ENCODE measurements at places on chromosomes 12 and 14.

DNA sequence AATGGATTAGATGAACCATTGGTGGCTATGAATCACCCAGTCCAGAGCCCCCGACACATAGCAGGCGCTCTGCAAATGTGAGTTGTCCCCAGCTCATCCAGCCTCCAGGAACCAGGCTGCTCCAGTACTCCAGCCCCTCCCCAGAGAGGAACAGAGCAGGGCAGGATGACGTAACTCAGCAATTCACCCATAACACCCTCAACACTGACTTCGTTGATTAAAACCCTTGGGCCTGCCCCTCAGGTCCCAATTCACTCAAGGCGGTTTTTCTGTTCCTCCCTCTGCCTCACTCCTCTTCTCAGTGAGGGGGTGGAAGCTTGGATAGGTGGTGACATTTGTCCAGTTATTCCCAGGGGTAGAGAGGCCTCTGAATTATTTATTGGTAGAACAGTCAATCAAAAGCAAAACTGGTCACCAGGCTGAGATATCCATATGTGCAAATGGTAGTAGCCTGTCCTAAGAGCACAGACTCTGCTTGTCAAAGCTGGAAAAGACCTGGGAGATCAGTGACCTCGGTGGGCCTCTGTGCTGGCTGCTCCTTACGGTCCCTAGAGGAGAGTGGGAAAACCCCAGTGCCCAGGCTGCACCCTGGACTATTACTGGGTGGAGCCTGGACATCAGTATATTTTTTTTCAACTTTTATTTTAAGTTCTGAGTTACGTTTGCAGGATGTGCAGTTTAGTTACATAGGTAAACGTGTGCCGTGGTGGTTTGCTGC lies 97.0 kb downstream of the CMKLR1 start:
- DNase-seq: no peak

DNA sequence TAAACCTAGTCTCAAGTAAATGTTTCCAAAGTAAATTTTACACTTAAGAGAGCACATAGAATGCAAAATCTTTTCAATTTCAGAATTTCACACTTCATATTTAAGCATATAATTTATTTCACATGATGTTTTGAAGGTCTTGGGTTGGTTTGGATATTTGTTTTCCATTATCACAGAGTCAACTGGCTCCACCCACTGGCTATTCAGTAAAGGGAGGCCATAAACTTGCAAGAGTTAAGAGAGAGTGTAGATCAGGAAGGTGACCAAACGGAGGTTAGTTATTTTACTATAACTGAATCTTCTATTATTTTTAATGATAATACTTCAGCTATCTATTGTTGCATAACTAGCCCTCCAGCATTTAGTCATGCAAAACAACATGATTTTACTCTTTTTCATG lies 6.2 kb upstream of the CPNE8 start:
- no peak for DNase-seq

- no peak for DNase-seq
Measured at GRCh38 chr12:34190054-34190453, 167.8 kb downstream of the ALG10 start.

DNA sequence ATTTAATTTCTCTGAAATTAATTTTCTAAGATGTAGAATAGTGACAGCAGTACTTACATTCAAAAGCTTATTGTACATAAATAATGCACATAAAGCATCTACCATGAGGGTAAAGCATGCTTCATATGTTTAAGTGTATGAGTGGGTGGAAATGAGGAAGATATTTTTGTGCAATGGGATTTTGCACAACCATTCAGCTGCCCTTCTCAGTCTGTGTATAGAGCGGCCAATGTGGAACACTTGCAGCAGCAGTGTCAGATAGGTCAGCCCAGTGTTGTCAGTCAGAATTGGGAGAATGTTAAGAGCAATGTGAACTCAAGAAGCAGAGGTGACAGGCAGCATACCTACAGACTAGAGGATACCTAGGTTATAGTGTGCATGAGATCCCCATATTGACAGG lies 72.5 kb upstream of the ATP2B1 start:
- DNase-seq: no peak

GRCh38 chr12:42583016-42583415 lies 6.5 kb downstream of the PRICKLE1 start:
- DNase-seq: no peak

GRCh38 chr12:79161249-79161934 lies 296.8 kb downstream of the SYT1 start:
- no peak for DNase-seq

DNA sequence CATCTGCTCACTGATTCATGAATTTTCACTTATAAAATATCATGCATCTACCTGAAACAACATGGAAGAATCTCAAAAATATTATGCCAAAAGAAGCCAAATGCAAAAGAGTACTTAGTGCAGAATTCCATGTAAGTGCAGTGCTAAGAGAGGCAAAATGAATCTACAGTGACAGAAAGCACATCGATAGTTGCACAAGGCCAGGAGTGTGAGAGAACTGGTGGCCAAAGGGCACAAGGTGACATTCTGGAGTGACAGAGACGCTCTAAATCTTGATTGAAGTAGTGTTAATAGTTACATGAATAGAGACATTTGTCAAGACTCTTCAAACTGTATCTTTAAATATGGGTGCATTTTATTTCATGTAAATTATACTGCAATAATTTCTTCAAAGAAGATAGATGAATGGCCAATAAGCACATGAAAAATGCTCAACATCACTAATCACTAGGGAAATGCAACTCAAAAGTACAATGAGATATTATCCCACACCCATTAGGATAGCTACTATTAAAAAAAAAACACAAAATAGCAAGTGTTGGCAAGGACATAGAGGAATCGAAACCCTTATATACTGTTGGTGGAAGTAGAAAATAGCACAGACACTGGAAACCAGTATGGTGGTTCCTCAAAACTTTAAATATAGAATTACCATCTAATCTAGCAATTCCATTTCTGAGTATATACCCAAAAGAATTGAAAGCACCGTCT lies 71.7 kb upstream of the KICS2 start:
- DNase-seq: no peak

DNA sequence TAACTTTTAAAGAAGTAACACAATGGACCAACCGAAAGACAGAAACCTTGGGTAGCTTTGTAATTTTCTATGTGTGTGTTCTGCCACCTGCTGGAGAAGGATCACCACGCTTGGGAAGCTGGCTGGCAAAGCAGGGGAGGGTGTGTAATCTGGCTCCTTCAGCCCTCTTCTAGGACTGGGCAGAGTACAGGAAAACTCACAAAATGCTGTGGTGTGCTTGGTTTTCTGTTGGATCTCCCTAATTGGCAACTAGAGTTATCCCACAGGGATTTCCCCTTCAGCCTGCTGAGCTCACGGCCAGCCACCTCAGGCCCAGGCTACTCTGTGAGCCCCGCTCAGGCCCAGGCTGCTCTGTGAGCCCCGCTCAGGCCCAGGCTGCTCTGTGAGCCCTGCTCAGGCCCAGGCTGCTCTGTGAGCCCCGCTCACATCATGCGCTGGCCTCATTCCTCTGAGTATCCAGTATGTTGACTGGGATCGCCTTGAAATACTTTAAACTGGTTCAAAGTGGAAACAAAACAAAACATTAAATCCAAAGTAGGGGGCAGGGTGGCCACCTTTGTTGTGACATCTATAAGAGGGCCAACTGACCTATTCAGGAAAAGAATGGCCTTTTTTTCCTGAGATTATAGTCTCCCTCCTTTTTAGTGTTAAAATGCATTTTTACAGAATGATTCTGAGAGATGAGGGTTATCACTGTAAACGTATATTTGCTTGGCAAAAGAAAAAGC lies 52.0 kb upstream of the RNU6-8 start:
- DNase-seq: peak; percentile 57

GRCh38 chr12:123254853-123255446 lies 16.7 kb downstream of the CDK2AP1 start:
- DNase-seq: no peak

GRCh38 chr12:119631930-119632678 lies 35.8 kb upstream of the PRKAB1 start:
- no peak for DNase-seq

GRCh38 chr12:103085541-103085940 lies 128.1 kb downstream of the ASCL1 start:
- DNase-seq: peak; percentile 69

- no peak for DNase-seq
Measured at GRCh38 chr14:86639146-86639545, 1109.2 kb downstream of the FLRT2 start.

DNA sequence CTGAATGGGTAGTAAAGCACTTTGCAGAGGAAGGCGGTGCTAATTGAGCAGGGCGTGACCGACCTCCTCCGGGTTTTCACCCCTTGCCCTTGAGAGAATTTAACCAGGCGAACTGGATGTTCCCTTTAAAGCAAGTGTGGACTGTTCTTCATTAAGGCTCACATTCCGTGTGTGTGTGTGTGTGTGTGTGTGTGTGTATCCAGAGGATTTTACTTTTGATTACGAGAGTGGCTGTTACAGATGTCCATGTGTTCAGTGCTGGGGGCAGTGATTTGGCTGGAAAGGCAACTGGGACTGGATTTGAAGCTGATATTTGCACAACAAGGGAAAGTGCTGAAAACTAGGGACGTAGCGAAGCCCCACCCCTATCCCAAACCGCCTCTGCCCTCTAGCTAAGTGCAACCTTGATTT lies 2.2 kb downstream of the TMEM132C start:
- DNase-seq: no peak

DNA sequence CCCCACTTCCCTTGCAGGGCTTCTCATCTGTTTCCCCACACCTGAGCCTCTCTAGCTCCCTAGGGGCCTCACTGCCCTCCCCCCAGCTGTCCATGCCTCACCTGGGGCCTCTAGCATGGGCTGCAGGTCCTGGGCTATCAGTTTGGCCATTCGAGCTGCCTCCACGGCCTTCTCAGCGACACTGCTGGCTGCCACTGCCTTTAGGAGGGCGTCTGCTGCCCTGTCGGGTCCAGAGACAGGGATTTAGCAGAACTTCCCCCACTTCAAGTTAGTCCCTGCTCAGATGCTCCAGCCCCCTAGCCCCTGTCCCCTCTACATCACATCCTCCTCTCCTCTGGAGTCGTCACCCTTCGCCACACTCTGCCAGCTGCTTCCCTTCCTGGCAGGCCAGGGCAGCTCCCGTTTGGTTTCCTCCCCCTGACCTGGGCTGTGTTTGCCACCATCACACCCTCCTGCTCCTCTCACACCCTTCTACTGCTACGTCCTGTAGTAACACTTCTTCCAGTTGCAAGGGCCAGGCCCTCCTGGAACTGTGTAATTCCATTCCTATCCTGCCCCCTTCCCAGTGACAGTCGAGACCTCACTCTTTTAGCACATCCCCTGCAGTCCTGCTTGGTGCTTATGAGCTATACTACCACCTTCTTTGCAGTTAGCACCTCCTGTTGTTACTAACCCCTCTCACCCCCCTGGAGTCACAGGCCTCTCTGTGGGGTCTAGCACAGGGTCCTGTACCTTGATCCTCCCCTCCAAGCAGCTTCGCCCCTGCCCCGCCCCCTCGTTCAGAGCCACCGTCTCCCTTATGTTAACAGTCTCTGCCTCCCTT lies 4.3 kb upstream of the AP1G2 start:
- no peak for DNase-seq

- no peak for DNase-seq
Measured at GRCh38 chr14:87014856-87015255, 978.1 kb downstream of the GALC start.

DNA sequence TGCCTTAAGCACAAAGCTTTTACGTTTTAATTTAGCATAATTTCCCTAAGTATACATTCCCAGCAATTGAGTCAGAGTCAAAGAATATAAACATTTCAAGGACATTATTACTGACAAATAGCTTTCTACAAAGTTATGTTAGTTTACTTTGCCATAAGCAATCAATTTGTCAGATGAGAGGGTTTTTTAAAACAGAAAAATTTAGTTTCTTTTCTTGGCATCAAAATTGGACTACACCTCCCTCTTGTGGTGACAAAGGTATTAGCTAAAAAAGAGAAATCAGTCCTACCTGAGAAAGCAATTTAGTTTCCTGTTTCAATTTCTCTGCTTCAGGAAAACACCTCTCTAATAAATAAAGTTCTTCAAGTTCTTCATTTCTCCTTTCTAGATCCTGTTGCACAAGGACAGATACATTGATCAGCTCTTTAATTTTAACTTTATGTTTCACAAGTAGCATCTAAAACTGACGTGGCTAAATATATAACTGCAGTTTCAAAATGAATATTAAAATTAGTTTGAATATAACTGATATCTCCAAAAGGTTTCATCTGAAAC lies 39.9 kb downstream of the DNAI7 start:
- peak; percentile 20 for DNase-seq

GRCh38 chr12:10341892-10342509 lies 34.3 kb downstream of the KLRD1 start:
- DNase-seq: no peak

- DNase-seq: no peak
Measured at GRCh38 chr14:68282479-68283377, 463.1 kb downstream of the RAD51B start.

DNA sequence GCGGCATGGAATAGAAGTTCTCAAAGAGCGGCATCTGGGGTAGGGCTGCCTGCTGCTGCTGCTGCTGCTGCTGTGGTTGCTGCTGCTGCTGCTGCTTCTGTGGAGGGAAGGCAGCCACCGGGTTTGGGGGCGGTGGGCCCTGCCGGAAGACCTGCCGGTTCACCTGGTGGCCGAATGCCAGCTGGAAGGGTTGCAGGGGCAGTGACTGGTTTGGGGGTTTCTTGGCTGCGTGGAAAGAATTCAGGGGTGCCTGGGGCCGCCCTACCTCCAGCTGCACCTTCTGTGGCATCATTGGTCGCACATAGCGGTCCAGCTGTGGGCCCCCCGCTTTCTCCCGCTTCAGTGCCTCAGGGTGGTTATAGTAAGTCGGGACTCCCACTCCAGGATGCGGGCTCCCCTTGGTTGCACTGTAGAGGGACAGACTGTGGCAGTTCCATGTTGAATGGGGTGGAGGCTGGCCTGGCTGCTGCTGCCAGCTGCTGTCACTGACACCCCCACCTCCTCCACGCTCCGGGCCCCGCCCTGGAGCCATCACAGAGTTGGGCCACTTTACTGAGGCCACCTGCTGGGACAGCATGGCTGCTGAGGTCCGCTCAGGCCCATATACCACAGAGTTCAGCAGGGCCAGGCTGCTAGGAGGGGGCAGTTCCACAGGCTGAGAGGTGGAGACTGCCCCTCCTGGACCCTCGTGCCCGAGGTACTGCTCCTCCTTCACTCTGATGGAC lies 25.2 kb upstream of the PNMA1 start:
- DNase-seq: no peak

- no peak for DNase-seq
Measured at GRCh38 chr12:88291498-88292131, 149.5 kb downstream of the TMTC3 start.

DNA sequence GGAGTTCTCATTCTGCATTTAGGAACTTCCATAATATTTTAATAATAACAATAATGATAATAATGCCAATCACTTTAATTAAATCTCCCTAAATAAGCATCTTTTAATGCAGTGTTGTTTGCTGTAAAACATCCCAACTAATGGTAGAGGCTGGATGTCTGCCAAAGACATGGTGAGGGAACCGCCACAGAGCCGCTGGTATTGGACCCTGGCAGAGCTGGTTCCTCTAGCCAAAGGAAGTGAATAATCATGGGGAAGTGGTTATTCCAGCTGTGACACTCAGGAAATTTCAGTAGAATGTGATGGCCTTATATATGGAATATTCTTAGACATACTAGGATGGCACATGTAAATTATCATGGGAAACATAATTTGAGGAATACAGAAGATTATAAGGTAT lies 483.3 kb downstream of the ZFP36L1 start:
- DNase-seq: peak; percentile 22

Measured in NCI-H2081 (cell line).